ENCODE measurements at places on chromosomes 13 and 19.

DNA sequence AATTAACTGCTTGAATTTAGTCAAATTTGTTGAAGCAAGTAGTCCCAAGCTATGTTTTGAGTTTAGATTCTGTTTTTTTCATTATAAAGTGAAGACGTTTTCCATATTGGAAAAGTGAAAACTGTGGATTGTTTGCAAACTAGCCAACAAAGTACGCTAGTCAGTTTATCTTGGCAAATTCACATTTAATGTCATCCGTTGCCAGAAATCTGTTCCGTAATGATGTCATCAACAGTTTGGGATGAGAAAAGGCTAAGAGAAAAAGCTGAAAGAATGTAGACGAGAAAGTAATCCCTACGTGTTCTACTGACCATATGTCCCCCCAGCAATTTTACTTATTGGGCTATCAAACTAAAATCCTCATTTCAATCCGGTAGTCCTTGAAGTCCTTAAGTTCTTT, 419.6 kb downstream of the GPC6 start:
- DNase-seq = no peak

- no peak for DNase-seq
Observed at GRCh38 chr13:20131057-20131832, 29.6 kb downstream of the GJA3 start.

DNA sequence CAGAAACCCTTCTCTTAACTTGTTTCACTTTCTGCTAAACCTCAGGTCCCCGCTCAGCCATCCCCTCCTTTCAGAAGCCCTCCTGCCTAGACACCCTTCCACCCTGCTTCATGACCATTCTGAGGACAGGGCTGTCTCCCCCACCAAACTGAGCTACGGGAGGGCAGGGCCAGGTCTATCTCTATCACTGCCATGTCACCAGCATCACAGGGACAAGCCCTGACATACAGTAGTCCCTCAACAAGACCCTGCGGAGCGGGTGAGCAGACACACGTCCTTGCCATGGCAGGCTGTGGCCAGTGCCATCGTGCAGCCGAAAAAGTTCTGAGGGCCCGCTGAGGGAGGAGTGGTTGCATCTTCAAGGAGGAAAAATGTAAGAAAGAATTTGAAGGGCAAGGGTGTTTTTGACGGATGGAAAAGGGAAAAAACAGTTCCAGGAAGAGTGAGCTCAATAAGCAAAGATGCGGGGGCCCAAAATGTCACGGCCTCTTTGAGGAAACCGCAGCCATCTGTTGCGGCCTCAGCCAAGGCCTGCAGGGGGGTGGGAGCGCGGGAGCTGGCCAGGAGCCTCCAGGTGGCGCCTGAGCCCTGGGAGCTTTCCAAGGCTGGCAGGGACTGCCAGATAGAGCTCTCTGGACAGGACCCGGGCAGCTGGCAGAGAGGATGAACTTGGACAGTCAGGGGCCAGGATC, 8.1 kb downstream of the PTGIR start:
- DNase-seq = peak; percentile 82

DNA sequence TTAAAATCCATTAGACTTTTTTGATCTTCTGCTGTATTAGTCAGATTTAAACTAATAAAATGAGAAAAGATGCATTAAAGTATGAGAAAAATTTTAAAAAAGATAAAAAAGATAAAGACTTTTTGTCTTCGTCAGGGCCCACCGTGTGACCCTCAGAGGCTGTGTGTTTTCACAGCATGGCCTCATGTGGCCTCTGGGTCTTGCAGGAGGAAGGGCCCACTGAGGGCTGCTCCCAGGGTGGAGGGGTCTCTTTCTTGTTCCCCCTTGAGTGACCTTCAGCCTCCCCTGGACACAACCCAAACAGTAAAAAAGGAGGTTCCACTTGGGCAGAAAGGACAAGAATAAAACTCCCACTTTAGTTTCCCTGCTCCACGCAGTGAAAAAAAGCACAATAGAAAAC, 57.1 kb upstream of the RANBP3 start:
- no peak for DNase-seq

DNA sequence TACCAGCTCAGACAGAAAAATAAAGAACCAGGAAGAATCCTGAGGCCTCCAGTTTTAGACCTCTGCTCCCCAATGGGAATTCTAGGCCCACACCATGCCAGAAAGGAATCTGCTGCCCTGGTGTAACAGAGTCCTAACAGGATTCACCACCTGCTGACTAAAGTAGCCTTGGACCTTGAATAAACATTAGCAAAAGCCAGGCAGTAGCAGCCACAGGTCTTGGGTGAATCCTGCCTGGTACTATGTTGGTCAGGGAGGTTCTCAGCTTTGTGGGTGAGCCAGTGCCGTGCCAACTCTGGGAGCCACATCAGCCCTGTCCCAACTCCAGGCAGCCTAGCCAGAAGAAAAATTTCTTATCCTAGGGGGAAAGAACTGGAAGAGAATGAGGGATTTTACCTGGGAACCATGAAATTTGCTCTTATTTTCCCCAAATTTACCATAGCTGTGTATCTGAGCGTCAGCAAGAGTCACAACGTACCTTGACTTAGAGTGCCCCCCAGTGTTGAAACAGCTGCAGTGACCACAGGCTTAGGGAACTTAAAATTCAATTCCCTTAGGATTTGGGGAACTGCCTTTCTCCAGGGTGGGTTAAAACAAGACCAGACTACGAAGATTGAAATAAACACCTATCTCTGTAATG, 1895.6 kb upstream of the PRR20A start:
- DNase-seq = no peak

All from 8988T (cell line).